ENCODE measurements at places on chromosomes 3 and 15.

- no peak for DNase-seq
Measured at GRCh38 chr3:12991481-12991837, 81.8 kb downstream of the IQSEC1 start.

- DNase-seq: no peak
Measured at GRCh38 chr15:63889831-63890230, 56.1 kb upstream of the HERC1 start.

DNA sequence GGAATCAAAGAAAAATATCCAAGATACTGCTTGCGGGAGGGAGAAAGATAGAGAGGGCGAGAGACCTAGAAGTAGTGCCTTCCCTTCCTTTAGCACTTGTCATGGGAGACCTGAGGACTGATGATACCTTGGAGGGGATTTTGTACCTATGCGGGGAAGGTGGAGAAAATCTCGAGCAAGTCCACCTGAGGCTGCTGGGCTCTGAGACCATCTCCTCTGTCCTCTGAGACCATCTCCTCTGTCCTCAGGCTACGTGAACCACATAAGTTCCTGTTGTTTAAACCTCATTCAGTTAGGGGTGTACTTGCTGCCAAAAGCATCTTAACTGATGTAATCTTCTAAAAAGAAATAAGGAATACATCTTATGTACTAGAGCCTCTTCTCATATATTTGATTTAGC, 164.9 kb downstream of the NR2F2 start:
- DNase-seq: no peak

DNA sequence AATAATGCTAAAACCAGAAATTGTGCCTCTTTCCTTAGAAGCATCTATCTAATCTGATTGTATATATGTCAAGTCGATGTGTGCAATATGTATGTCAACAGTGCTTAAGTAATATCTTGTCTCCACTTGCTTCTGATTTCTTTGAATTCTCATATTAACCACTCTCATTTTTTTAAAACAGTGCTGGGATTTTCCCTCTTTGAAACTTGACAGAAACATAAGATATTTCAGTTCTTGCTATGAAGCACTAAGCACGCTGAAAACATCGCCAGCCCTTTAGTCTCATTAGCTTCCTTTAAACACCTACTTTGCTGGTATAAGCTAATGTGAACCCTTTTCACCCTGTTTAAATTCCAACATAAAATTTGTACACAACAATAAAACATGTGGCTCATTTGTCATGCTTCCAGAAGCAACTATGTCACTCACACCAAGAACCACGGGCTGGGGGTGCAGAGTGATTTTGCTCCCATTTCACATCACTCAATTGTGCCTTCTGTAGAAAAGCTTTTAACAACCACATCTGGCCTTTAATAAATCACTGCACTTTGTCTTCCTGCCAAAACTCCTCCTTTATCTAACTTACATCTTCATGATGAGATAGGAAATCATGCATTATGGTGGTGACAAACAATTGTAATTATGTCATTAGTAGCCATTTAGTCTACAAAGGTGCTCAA, 185.2 kb downstream of the FOXP1 start:
- DNase-seq: no peak

GRCh38 chr3:121411523-121411922, 134.3 kb downstream of the POLQ start:
- DNase-seq: no peak

DNA sequence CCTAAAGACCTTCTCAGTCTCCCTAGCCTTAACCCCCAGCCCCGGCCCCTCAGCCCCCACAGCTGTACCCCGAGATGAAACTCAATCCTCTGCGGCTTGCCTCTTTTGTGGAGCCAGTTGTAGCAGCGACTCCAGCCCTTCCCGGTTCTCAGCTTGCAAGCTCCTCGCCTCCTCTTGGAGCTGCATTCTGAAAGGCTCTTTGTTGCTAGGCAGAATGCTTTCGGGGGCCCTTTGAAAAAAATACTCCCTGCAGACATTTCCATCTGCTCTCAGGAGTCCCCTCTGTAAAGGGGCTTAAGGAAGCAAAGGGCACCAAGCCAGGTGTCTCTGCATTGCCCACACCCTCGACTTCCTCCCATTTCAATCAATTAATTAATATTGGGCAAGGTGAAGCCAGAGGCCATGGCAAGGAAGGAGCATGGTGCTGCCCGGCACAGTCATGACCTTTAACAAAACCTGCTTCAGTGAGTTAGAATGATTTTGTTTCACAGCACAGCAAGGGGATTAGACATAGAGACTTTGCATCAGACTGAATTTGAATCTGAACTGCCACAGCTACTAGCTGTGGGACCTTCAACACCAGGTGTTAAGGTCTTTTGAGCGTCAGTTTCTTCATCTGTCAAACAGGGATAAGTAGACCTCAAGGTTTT, 65.5 kb downstream of the SRGAP3 start:
- DNase-seq: no peak

DNA sequence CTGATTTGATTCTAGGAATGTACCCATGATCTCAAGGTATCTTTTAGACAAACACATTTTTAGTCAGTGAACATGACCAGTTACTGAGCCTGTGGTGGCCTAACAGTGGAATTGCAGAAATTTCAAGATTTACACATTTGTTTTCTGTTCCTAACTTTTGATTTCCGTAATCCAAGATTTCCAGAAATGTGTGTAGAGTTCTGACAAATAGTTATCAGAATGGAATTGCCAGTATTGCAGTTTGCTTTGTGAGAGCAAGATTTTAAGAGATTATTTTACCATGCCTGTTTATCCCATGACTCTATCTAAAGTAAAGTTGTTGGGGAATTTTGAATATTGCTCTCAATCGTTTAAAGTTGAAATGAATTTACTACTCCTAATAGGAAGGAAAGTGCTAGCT, 11.7 kb upstream of the UTS2B start:
- no peak for DNase-seq

DNA sequence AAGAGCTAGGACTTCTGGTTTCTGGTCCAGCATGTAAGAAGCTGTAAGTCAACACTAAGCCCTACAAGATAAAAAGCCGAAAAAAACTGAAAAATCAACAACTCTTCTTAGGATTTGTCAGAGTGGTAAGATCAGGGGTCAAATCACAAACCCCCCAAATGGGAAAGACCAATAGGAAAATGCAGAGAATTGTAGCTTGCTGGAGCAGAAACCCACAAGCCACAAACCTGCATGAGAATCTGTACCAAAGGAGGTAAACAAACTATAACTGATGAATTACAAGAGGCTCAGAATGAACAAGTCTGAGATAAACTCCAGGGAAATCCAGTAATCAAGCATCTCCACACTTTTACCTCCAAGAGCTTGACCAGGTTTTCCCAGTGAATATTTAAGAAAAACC, 36.0 kb downstream of the RFX7 start:
- no peak for DNase-seq

- no peak for DNase-seq
Measured at GRCh38 chr3:177680472-177680821, 483.2 kb upstream of the TBL1XR1 start.

DNA sequence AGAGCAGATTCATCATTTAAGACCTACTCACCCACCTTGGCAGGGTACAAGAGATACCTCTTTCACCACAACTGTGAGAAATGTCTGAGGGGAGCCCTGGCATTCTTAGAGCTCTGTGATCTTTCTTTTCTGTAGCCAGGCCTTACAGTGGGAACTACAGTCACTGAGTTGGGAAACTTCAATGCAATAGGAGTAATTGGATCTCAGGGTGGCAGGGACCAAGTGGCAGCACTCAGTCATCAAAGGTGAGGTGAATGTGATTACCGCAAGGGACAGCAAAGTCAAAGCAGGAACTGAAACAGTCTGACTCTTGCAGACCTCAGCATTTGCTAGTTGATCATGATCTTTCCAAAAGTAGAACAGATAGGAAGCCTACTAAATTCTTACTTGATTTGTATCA, 7.2 kb upstream of the MCF2L2 start:
- no peak for DNase-seq

DNA sequence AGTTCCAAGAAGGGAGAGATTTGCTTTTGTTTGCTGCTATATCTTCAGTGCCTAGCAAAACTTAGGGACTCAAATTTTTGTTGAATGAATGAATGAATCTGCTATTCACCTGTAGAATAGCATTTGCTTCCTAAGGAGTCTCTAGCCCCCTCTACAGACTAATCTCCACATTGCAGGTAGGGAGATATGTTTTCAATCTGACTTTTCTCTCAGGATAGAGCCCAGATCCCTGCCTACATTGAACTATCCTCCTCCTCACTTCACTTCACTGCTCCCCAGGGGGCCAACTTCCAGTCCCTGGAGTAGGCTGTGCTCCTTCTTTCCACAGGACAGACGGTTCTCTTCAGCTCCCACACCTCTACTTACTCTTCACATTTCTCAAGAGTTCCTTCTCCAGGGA, 81.9 kb upstream of the PTX3 start:
- DNase-seq: no peak

GRCh38 chr3:189404024-189404423, 227.2 kb upstream of the TP63 start:
- no peak for DNase-seq

DNA sequence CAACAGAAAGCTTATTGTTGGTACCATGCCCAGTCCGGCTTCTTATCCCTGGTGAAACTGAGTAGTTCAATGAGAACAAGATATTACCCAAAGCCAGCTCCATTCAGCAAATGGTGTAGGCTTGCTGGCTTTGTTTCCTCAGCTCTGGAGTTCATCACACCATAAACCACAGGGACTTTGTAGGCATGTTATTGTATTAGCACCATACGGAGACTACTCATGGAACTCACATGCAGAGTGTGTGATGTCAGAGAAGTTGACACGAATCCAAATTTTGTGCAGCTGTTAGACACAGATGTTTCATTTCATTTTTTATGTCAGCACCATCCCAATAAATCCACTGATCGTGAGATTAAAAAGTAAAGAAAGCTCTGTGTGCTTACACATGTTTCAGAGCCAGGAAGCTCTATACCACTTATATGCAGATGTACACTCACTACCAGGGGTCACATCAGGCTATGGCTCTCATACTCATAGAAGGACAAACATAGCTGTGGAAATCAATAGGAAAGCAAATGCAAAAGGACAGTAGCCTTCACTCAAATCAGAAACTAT, 63.4 kb upstream of the LEKR1 start:
- DNase-seq: peak; percentile 93

DNA sequence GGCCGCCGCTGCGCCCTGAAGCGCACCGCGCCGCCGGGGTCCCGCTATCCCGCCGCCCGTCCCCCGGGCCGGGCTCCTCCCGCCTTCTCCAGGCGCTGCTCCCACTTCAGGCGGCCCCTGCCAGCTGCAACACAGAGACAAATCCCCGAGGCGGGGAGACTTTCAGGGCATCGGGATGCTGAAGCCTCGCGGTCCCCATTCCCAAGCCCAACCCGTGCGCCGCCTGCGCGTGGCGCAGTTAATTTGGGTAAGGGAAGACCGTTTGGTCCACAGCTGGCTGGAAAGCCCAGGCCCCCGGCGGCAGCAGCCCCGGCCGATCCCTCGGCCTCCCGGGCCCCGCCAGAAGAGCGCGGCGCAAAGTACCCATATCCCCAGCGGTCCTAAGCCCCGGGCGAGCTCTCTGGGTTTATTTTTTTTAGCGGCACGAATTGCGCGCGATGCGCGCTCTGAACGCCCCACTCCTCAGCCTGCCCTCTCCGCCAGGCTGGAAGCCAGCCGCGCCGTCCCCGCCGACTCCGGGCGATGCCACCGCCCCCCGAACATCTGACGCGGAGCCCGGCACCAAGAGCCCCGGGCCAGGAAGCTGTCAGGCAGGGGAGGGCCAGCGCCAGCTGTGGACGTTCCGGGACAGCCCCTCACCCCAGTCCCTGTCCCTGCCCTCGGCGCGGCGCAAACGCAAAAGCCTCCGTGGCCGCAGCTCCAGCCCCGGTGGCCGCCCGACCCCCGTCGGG, 517 bp downstream of the FBN1 start:
- no peak for DNase-seq

GRCh38 chr15:51830276-51830806, 888 bp downstream of the TMOD3 start:
- DNase-seq: peak; percentile 57

DNA sequence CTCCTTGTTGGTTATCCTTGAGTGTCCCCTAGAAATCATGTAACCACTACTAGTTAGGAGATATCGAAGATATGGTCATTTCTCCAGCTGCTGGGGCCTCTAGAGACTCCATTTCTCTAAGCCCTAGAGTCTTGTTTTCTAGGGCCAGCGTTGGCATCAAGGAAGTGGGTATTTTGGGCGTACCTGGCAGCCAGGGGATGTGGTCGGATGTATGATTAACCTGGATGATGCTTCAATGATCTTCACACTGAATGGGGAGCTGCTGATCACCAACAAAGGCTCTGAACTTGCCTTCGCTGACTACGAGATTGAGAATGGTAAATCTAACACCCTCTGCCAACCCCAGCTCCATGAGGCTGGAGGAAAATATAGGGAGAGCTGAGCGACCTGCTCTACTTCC, 325.5 kb downstream of the RYR3 start:
- DNase-seq: no peak

DNA sequence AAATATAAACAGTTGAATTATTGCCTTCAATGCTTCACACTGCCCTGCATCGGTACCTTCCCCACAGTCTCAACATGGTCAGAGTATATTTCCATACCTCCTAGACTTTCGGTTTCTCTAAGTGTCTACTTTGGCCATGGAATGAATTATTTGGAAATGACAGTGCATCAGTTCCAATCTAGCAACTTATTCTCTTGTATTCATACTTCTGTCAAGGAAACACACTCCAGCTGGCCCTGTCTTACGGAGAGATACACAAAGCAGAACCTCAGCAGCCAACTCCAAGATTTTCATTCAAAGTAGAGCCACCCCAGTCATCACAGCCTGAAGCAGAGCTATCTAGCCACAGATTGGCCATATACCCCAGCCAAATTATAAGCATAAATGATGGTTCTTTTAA, 518.4 kb upstream of the UBE2E2 start:
- no peak for DNase-seq

DNA sequence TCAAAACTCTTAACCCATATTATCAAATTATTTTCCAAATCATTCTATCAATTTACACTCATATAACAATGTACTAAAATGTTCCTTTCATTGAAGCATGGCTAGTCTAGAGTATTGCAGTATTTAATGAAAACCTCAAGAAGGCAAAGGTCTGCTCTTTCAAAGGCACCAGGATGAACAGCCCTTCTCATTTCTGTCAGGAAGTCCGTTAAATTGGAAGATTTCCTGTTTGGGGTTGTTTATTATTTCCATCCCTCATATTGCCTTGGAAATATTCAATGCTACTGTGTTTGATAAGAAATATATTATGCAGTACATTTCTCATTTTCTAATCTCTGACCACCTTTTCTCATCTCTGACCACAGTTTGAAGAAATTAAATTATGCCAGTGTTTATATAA, 25.1 kb downstream of the ACKR4 start:
- DNase-seq: no peak

- DNase-seq: no peak
Measured at GRCh38 chr15:69713726-69714559, 261.3 kb downstream of the RPLP1 start.

- DNase-seq: no peak
Measured at GRCh38 chr3:180329187-180329586, 272.8 kb upstream of the TTC14 start.

GRCh38 chr3:55486101-55486856, 827 bp downstream of the WNT5A start:
- no peak for DNase-seq

- DNase-seq: no peak
Measured at GRCh38 chr3:31918179-31919150, 62.6 kb downstream of the OSBPL10 start.

Data from HFF-Myc (cell line).